Neural progenitor cell (in vitro differentiated cells): ENCODE measurements at places on chromosomes 16 and 17.

DNA sequence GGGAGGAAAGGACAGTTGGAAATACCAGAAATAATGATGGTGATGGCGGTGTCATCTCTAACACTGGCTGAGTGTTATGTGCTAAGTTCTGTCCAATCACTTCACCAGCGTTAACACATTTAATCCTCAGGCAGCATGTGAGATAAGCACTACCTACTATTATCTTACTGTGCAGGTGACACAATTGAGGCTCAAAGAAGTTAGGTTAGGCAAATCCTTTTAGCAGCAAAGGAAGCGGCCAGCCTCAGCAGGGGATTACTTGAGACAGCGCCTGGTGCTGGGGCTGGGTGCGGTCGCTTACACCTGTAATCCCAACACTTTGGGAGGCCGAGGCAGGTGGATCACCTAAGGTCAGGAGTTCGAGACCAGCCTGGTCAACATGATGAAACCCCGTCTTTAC is 18.7 kb upstream of the DHX8 start:
- no peak for DNase-seq
- no peaks in the 10 kb centered on the region for H3K36me3 ChIP-seq

DNA sequence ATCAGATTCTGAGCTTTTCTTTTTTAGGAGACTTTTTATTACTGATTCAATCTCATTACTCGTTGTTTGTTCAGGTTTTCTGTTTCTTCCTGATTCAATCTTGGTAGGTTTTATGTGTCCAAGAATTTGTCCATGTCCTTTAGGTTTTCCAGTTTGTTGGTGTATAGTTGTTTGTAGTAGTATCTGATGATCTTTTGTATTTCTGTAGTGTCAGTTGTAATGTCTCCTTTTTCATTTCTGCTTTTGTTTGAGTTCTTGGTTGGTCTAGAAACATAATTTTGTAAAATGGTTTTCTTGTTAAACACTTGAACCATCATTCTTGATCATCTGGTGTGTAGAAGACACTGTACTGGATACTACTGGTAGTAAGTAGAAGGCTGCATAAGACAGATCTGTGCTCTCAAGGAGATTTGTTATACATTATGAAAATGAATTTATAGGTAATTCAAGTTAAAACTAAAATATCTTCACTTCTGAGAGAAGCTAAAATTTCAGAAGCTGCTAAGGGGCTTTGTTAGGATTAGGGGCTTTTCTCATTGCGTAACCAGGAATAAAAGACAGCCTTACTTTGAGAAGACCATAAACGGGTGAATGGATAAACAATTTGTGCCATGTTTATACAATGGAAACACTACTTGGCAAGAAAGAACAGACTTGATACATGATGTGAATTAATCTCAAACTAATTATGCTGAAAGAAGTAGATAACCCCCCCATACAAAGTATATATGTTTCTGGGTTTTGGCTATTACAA is 44.0 kb downstream of the NSRP1 start:
- H3K27ac ChIP-seq = no peak overlapping the region
- H3K27me3 ChIP-seq = no peaks in the 10 kb centered on the region
- no peak for DNase-seq
- H3K4me3 ChIP-seq = no peak overlapping the region
- peaks cover 24% of the 10 kb centered on the region for H3K36me3 ChIP-seq

- no peak overlapping the region for H3K27ac ChIP-seq
- DNase-seq = no peak
- no peaks in the 10 kb centered on the region for H3K36me3 ChIP-seq
- H3K4me1 ChIP-seq = no peaks in the 10 kb centered on the region
Observed at GRCh38 chr17:68768804-68769203, 167.6 kb upstream of the FAM20A start.

GRCh38 chr16:89623511-89624261 is 10.2 kb downstream of the DPEP1 start:
- DNase-seq = no peak
- H3K36me3 ChIP-seq = no peaks in the 10 kb centered on the region
- peaks cover 12% of the 10 kb centered on the region for H3K27me3 ChIP-seq
- H3K4me1 ChIP-seq = peaks cover 18% of the 10 kb centered on the region
- H3K4me3 ChIP-seq = no peak overlapping the region
- H3K27ac ChIP-seq = no peak overlapping the region

DNA sequence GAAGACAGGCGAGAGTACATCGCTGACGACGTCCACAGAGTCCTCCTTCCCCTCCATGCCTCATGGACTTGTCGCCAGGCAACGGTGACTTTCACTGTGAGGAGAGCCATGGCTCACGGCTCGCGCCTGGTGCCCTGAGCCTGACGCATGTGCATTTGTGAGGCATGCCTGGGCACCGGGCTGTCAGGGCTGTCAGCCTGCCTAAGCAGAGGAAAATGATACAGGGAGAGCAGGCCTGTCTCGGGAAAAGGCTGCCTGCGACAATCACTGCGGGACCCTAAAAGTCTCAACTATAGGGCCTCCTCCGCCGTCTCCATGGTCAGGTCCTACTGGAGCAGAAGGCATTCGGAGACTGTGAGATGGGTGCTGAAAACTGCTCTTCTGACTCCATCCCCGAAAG is 135.5 kb upstream of the WSB1 start:
- no peak overlapping the region for H3K27ac ChIP-seq
- DNase-seq = no peak
- H3K27me3 ChIP-seq = no peaks in the 10 kb centered on the region
- no peaks in the 10 kb centered on the region for H3K4me1 ChIP-seq

- H3K27ac ChIP-seq = no peak overlapping the region
- no peak for DNase-seq
- no peaks in the 10 kb centered on the region for H3K27me3 ChIP-seq
- H3K4me3 ChIP-seq = no peak overlapping the region
- no peaks in the 10 kb centered on the region for H3K4me1 ChIP-seq
- H3K36me3 ChIP-seq = no peaks in the 10 kb centered on the region
Observed at GRCh38 chr17:19448341-19449268, 37.6 kb downstream of the RNF112 start.

- H3K27me3 ChIP-seq = no peaks in the 10 kb centered on the region
- DNase-seq = no peak
- no peaks in the 10 kb centered on the region for H3K36me3 ChIP-seq
- no peaks in the 10 kb centered on the region for H3K4me1 ChIP-seq
- H3K27ac ChIP-seq = no peak overlapping the region
Observed at GRCh38 chr17:77214328-77214727, 73.6 kb downstream of the SEC14L1 start.

GRCh38 chr17:19720210-19720475 is 3.8 kb upstream of the SLC47A2 start:
- no peak overlapping the region for H3K4me3 ChIP-seq
- peaks cover 25% of the 10 kb centered on the region for H3K4me1 ChIP-seq
- no peaks in the 10 kb centered on the region for H3K27me3 ChIP-seq
- no peak overlapping the region for H3K27ac ChIP-seq

GRCh38 chr17:10290041-10290440 is 82.8 kb downstream of the MYH13 start:
- no peaks in the 10 kb centered on the region for H3K4me1 ChIP-seq
- H3K27me3 ChIP-seq = no peaks in the 10 kb centered on the region
- no peak overlapping the region for H3K4me3 ChIP-seq
- DNase-seq = no peak
- H3K36me3 ChIP-seq = no peaks in the 10 kb centered on the region
- H3K27ac ChIP-seq = no peak overlapping the region

DNA sequence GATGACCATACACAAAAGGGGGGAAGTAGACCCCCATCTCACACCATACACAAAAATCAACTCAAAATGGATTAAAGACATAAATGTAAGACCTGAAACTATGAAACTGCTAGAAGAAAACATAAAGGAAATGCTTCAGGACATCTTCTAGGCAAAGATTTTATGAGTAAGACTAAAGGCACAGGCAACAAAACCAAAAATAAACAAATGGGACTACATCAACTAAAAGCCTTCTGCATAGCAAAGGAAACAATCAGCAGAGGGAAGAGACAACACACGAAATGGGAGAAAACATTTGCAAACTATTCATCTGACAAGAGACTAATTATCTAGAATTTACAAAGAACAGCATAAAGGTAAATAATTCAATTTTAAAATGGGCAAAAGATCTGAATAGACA is 152.1 kb downstream of the AXIN2 start:
- no peak for DNase-seq
- H3K27ac ChIP-seq = no peak overlapping the region
- no peaks in the 10 kb centered on the region for H3K36me3 ChIP-seq
- H3K4me3 ChIP-seq = no peak overlapping the region
- no peaks in the 10 kb centered on the region for H3K4me1 ChIP-seq

DNA sequence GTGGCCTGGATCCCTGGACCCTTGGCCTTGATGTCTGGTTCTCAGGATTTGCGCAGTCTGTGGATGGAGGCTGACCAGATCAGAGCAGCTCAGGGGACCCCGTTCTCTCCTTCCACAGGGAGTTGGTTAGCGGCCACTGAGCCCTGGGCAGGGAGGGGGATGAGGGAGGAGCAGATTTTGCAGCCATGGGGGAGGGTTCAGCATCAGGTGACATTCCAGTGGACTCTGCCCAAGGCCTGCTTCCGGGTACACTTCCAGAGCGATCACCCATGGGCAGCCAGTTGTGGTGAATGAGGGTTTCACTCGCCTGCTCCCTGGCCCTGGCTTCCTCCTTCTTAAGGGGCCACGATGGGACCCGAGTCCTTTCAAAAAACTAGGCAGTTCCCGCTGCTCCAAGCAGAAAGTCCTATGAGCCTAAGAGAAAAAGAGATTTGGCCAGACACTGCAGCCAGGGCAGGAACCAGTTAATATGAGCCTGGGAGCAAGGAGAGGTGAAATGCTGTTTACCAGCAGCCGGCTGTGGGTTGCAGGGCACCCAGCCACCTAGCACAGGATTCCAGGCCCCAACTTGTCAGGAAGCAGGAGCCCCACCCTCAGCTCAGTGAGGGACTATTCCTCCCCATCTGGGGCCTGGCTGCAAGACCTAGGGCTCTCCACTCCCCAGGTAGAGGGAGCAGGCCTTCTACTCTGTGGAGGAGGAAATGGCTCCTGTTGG is 4.7 kb upstream of the GPRC5C start:
- no peak overlapping the region for H3K27ac ChIP-seq
- H3K36me3 ChIP-seq = no peaks in the 10 kb centered on the region
- no peak overlapping the region for H3K4me3 ChIP-seq
- peaks cover 15% of the 10 kb centered on the region for H3K27me3 ChIP-seq

DNA sequence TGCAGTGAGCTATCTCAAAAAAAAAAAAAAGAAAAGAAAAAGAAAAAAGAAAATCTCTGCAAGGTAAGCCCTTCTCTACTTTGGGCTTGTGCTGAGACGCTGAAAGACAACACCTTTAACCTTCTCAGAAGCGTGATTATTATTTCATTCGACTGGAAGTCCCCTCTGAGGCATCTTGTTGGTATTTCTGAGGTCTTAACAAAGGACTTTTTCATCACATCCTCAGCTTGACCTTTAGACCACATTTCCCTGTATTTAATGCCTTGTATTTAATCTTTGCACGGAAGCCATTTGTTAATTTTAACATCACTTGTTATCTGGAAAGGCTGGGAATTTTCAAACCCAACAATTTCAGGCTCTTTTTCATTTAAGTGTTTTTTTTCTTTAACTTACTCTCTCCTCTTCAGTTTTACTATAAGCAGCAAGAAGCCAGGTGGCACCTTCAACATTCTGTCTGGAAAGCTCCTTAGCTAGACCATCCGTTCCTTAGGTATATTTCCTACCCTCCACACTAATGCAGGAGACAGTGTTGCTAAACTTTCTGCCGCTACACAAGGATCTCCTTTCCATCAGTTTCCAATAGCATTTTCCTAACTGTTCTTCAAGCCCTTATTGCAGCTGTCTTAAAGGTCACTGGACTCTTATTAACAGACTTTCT is 10.3 kb downstream of the KCTD13 start:
- no peaks in the 10 kb centered on the region for H3K27me3 ChIP-seq
- no peak overlapping the region for H3K4me3 ChIP-seq
- no peaks in the 10 kb centered on the region for H3K4me1 ChIP-seq
- no peak for DNase-seq
- peaks cover 2% of the 10 kb centered on the region for H3K36me3 ChIP-seq

- H3K27ac ChIP-seq = no peak overlapping the region
- no peak overlapping the region for H3K4me3 ChIP-seq
- H3K27me3 ChIP-seq = no peaks in the 10 kb centered on the region
- peaks cover 29% of the 10 kb centered on the region for H3K4me1 ChIP-seq
- no peaks in the 10 kb centered on the region for H3K36me3 ChIP-seq
Observed at GRCh38 chr17:42025936-42026335, 6.0 kb downstream of the NKIRAS2 start.

- H3K27me3 ChIP-seq = peaks cover 45% of the 10 kb centered on the region
- DNase-seq = peak; percentile 50
- H3K4me3 ChIP-seq = peak overlapping the region; percentile 43
- H3K27ac ChIP-seq = no peak overlapping the region
Observed at GRCh38 chr16:727291-727977, 528 bp downstream of the HAGHL start.

GRCh38 chr16:88130681-88131080 is 179.4 kb downstream of the BANP start:
- no peaks in the 10 kb centered on the region for H3K36me3 ChIP-seq
- no peak for DNase-seq
- no peak overlapping the region for H3K27ac ChIP-seq
- H3K4me1 ChIP-seq = no peaks in the 10 kb centered on the region
- no peaks in the 10 kb centered on the region for H3K27me3 ChIP-seq

- H3K4me3 ChIP-seq = no peak overlapping the region
- peaks cover 9% of the 10 kb centered on the region for H3K4me1 ChIP-seq
- no peak for DNase-seq
- H3K27ac ChIP-seq = no peak overlapping the region
Observed at GRCh38 chr16:52755396-52755795, 208.5 kb upstream of the TOX3 start.

GRCh38 chr16:82630219-82630618 is 3.5 kb downstream of the CDH13 start:
- no peaks in the 10 kb centered on the region for H3K36me3 ChIP-seq
- DNase-seq = no peak
- no peak overlapping the region for H3K27ac ChIP-seq
- H3K27me3 ChIP-seq = peaks cover 46% of the 10 kb centered on the region

DNA sequence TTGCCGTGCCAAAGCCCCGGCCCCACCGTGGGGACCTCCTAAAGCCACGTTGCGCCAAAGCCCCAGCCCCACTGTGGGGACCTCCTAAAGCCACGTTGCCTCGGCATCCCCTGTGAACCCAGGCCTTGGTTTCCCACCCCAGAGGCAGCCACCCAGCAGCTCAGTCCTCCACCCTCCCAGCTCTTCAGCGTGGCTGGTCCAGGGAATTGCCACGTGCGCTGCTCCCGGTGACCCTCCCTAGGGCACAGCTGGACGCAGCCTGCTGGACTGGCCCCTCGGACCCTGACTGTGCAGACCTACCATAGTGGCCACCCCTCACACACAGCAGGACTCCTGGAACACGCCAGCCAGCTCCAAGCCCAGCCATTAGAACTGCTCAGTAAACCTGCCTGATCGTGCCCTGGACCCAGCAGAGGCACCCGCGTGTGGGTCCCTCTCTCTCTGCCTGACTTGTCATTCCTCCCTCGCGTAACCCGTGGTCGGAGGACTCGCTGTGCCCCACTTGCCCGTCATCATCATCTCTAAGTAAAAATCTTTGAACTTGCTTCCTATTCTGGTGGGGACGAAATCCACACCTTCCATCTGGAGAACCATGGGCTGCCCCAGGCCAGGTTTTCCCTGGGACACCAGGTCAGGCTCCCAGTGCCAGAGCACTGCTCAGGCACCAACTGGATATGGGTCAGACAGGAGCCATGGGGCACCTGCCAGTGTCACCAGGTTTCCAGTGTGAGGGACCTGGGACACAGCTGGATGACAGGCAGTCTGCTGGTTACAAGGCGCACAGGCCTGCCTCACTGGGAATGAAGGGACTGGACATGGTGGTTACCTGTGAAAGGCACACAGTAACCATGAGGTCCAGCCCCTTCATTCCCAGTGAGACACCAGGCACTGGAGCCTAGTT is 5.6 kb downstream of the CIAO3 start:
- no peaks in the 10 kb centered on the region for H3K27me3 ChIP-seq
- H3K27ac ChIP-seq = no peak overlapping the region
- no peak for DNase-seq
- peaks cover 5% of the 10 kb centered on the region for H3K4me1 ChIP-seq
